Renal cortical epithelial cell (primary cell): ENCODE measurements at places on chromosomes 4 and X.

DNA sequence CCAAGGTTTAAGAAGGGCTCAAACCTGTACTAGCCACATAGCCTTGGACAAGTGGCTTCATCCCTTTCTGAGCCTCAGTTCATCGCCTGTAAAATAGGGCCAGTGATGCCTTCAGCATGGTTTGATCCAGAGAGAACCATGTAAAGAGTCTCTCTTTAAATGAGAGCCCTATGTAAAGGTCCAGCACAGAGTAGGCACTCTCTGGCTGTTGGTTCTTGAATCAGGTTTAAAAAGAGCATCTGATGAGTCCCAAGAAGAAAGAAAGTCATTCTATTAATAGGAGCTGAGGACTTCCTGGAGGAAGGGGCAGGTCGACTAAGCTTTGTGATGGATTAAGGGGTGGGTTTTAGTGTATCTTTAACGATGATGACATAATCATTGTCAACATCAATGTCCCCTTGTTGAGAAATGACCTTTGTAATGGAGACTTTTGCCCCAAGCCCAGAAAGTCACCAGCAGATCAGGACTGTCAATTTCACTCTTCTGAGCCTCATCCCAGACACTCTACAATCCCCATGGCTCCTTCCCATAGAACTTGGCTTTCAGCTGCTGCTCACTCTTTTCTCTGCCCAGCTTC, 4.0 kb upstream of the SLC2A9 start:
- no peak for DNase-seq

DNA sequence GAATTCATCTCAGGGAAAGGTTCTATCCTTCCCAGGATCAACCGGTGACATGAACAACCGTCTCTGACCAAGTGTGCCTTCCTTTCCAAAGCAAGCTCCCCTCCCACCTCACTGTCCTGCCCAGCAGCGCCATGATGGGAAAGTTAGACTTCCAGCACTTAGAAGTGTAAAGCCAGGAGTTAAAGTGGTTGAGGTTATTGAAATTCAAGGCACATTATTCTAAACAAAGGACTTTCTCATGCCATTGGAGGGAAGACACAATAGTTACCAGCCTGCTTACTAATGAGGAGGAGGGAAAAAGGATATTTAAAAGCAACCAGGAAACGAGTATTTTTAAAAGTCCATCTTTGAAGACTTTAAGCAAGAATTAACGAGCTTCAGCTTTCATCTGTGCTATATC, 96.8 kb downstream of the NSUN7 start:
- no peak for DNase-seq

DNA sequence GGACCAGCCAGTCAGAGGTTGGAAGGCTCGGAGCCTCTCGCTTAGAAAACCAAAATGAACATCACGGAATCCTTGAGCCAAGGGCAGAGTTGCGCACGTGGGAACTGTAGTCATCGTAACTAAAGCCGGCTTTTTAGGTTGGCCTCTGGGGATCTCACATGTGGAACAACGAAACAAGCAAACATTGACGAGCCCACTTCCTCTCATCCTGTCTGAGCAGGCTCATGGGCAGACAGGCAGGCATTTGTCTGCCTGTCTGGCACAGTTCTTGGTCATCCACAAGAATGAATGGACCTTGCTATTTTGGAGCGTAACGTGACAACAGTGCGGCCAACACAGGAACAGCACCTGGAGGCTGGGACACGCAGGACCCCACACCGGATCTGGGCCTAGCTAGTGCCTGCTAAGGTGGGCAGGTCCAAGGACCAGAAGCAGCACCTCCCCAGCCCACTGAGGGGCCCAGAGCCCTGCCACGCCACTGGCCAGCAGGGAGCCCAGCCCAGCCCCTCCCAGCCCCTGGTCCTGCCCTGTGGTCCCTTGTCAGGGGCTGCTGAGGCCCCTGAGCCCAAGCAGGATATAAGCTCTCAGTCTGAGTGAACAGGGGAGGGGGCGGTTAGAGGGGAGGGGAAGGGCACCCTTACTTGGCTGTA, 9.2 kb upstream of the TREX2 start:
- no peak for DNase-seq

- DNase-seq = no peak
Observed at GRCh38 chr4:122890147-122890795, 32.1 kb downstream of the NUDT6 start.

DNA sequence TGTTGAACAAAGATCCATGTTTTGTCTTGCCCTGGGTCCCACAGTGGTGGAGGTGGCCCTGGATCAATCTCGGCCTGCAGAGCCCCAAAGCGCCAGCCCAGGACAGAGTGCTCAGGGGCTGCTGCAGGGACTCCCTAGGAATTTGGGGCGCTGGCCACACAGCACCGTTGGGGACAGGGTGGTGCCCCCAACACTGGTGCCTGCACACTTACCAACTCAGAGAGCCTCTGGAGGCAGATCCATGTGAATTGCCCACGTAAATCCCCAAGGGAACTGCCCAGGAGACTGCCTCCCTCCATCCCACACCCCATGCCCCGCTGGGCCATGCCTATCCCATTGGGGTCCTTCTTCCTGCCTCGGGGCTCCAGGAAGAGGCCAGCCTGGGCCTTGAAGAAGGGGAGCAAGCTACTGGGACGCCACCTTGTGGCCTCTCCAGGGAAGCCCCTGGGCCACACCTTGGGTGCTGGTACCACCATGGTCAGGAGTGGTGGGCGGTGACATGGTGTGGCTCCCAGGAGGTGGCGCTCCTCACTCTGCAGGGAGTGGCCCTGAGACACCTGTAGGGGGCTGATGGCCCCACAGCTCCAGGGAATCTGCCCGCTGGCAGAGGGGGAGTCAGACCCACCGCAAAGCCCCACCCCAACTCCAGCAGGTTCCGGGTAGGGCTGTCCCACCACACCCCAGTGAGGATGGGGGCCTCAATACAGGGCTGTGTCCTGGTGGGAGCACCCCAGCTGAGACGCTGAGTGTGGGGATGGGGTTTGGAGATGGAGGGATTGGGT, 22.8 kb downstream of the CFAP99 start:
- DNase-seq = peak; percentile 43

GRCh38 chr4:100147198-100147597, 43.1 kb downstream of the DDIT4L start:
- DNase-seq = no peak

- DNase-seq = no peak
Observed at GRCh38 chrX:153549807-153550206, 32.4 kb downstream of the ATP2B3 start.

- no peak for DNase-seq
Observed at GRCh38 chr4:128307123-128307571, 19.5 kb upstream of the PGRMC2 start.

DNA sequence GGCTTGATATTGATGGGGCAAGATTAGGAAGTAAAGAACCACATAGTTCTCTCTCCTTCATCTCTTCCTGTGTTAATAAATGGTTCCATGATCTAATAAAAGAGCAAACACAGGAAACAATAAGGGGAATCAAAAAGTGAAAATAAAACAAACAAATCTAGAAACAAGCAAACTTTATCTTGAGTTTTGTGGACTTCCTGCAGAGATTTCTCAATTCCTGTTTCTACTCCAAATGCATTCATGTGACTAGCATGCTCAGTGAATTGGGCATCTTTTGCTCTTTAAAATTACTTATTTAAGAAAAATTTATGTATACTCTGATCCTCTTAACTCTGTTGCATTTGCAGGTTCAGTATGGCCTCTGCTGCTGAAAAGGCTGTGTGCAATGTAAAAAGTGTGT, 682.0 kb downstream of the KCTD8 start:
- DNase-seq = no peak

GRCh38 chr4:155761047-155761446, 2.2 kb downstream of the GUCY1B1 start:
- DNase-seq = no peak

- no peak for DNase-seq
Observed at GRCh38 chr4:107130157-107130556, 94.0 kb upstream of the DKK2 start.

DNA sequence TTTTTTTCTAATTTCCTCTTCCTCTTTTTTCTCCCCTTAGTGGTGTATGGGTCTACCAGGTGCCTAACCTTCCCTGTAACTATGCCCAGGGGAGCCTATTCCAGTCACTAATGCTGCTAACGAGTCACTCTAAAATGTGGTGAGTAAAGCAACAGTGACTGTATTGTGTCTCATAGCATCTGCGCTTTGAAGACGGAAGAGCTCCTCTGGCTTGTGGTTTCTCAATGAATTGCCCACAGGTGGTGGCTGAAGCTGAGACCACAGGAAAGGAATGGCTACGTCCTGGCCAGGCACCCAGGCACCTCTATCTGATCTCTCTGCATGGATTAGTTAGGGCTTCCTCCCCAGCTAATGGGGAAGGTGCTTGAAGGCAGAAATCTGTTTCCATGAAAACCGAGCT, 763.5 kb upstream of the FRG1 start:
- peak; percentile 49 for DNase-seq

- DNase-seq = no peak
Observed at GRCh38 chr4:140242357-140243277, 88.6 kb upstream of the MAML3 start.

- DNase-seq = peak; percentile 78
Observed at GRCh38 chrX:29617276-29617675, 598.1 kb upstream of the MAGEB2 start.

- peak; percentile 1 for DNase-seq
Observed at GRCh38 chr4:73507541-73507940, 26.0 kb downstream of the AFM start.

DNA sequence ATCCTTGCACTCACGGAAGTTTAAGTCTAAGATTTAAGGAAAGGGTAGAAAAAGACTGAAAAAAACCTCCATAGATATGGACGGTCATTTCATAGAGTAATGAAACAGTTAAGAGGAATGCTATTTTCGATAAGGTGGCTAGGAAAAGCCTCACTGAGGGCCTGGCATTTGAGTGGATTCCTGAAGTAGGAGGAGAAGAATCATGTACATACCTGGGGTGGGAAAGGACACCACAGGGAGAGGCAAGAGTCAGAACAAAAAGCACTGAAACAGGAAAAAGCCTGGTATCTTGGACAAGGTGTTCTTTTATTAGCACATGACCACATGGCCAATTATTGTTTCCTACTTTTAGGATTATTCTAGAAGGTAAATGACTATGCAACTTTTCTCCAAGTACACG, 547.2 kb upstream of the DIPK2B start:
- DNase-seq = peak; percentile 50

DNA sequence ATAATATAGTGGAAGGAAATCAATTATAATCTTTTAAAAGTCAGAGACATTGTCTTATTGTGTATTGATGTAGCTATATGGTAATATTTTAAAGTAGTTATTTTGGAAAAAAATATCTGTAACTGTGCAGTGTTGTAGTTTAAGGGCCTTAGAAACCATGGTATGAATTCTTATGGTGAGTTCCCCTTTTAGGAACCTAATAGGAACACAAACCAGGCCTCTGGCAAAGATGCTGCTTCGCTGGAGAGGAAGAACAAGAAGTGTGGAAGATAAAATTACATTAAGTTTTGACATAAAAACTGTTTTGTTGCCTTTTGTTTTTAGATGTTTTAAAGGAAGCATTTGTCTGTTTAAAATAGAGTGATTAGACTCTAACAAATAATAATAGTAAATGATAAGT, 10.9 kb upstream of the TMPRSS11D start:
- DNase-seq = no peak

DNA sequence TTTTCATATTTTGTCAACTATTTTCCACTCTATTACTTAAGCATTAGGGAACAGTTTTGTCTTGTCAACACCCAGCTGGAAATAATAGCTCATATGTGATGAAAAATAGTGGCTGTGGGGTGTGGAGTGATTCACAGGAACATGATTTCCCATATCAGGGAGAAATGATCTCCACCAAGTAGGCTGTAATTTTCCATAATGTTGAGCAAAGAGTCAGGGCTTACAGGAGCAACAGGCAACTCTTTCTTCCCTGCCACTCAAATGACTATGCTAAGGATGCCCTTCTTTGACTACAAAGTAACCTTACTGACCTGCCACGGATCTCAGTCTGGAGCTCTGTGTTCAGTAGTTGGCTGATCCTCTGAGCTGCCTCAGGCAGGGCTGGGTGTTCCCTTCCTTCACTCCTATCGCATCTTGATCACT, 90.0 kb upstream of the GATB start:
- peak; percentile 1 for DNase-seq

GRCh38 chr4:150799207-150799606, 215.9 kb downstream of the LRBA start:
- DNase-seq = no peak
